Mesothelial cell of epicardium (in vitro differentiated cells): ENCODE measurements at places on chromosomes 5 and 9.

DNA sequence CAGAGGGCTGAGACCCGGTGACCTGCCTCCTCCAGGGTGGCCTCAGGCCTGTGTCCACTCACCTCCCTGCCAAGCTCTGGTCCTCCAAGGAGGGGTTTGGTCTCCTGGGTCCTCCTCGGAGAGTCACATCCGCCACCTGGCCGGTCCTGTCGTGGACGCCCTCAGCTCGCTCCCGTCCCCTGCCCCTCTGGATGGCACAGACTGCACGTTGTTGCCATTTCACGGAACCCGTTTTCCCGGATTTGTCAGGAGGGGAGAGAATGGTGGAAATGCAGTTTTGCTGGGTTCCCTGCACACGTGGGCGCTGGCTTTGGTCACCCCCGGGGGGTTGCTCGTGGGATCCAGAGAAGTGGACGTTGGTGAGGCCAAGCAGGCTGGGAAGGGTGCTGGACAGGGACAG is 62.7 kb downstream of the RXRA start:
- H3K4me1 ChIP-seq = peaks cover 26% of the 10 kb centered on the region
- no peaks in the 10 kb centered on the region for H3K27me3 ChIP-seq
- no peak overlapping the region for H3K27ac ChIP-seq
- H3K4me3 ChIP-seq = no peak overlapping the region
- no peak for DNase-seq

- no peaks in the 10 kb centered on the region for H3K27me3 ChIP-seq
- H3K4me1 ChIP-seq = peaks cover 22% of the 10 kb centered on the region
- no peak overlapping the region for H3K27ac ChIP-seq
- DNase-seq = no peak
- no peak overlapping the region for H3K4me3 ChIP-seq
Observed at GRCh38 chr5:72183101-72183520, 75.8 kb downstream of the MAP1B start.

DNA sequence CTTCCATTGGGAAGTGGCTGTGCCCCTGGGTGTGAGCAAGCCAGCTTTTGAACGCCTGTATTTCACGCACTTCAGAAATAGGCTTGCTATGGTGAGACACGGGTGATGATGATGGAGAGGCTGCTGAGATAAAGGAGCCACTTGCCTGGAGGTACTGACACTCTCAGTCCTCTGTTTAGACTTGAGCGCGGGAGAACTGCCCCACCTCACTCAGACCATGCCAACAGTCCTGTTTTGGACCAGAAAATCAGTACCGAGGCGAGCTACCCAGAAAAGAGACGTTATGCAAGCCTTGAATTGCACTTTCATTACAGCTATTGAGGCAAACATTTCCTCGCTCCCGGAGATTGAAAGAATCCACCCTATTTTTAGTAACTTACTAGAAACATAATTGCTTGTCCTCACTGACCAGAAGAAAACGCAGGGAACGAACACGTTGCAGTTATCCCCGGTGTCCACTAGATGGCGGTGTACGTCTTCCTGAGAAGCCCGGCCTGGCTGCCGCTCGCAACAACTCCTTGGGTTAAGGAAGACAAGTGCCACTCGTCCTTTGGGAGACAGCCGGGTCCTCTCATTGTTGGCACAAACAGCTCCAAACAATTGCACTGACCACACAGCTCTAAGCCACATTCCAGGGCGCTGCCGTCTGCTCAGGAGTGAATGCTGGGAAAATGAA is 142.4 kb downstream of the PSAT1 start:
- H3K4me3 ChIP-seq = peak overlapping the region; percentile 60
- no peaks in the 10 kb centered on the region for H3K36me3 ChIP-seq
- H3K4me1 ChIP-seq = peaks cover 28% of the 10 kb centered on the region
- H3K27me3 ChIP-seq = peaks cover 57% of the 10 kb centered on the region
- no peak overlapping the region for H3K27ac ChIP-seq
- peak; percentile 67 for DNase-seq

DNA sequence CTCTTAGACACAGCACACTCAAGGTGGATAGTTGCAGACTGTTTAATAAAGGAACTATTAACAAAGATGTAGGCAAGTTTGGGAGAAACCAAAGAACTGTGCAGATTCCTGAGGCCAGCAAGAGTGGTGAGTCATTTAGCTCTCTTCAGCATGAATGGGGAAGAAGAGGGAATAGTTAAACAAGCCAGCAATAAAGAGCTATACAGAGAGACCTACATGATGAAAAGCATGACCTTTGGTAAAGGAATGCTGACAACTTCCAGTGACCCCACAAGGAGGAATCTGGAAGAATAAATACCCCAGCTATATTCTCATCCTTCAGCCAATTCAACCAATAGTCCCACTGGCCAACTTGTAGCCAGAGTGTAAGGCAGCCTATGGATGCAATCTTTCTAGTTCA is 706.0 kb upstream of the GRAMD2B start:
- no peak for DNase-seq
- H3K27ac ChIP-seq = no peak overlapping the region
- H3K4me3 ChIP-seq = no peak overlapping the region

DNA sequence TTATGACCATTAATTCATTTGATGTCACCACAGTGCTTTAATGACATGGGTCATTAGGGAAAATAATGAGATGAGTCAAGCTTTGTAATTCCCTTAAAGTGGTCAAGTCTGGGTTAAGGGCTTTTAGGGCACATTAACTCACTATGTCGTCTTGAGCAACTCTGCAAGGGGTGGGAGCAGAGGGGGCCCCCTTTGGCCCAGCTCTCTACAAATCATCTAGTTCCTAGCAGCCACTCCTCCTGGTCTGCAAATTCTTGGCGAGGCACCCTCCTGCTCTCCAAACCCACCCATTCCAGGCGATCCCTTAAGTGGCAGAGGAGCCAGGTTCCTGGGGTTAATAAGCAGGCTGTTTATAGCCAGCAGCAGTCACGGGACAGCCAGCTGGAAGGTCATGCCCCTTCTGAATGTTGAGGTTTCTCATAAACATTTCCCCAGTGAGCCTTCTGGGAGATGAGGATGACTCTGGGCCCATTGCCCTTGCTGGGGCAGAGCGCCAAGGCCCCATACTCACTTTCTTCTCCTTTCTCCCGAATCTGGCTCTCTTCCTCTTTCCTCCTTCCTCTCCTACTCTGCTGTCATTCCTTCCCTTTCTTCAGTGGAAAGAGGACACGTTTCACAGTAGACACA is 14.3 kb upstream of the GPX3 start:
- H3K27me3 ChIP-seq = peaks cover 14% of the 10 kb centered on the region
- no peaks in the 10 kb centered on the region for H3K36me3 ChIP-seq
- no peak for DNase-seq
- no peak overlapping the region for H3K27ac ChIP-seq

GRCh38 chr9:78612091-78612490 is 315.2 kb downstream of the PSAT1 start:
- H3K27me3 ChIP-seq = peaks cover 24% of the 10 kb centered on the region
- H3K36me3 ChIP-seq = no peaks in the 10 kb centered on the region
- H3K27ac ChIP-seq = no peak overlapping the region

GRCh38 chr9:136050266-136050700 is 44.8 kb downstream of the NACC2 start:
- DNase-seq = no peak
